ENCODE measurements at places on chromosomes 7 and 10. TPM values are rescaled to one million over a fixed set of nuclear protein-coding genes. Genes with fewer than 3 reads are reported as not detected.

EBLN1 gene
- total RNA-seq, result 0.95 TPM

IFIT2 gene
- 0.11 TPM for total RNA-seq

MGAM2 gene
- 0.02 TPM for total RNA-seq

HTR5A gene
- not detected for total RNA-seq

ITPRID1 gene
- not detected for total RNA-seq

KLF14 gene
- total RNA-seq, result not detected

MMD2 gene
- total RNA-seq, result not detected

ANKRD61 gene
- not detected for total RNA-seq

LDB3 gene
- total RNA-seq, result not detected
